Hematopoietic multipotent progenitor cell (in vitro differentiated cells): ENCODE measurements at places on chromosomes 7 and 10.

GRCh38 chr7:158614700-158615099 is 27.1 kb upstream of the PTPRN2 start:
- no peak for DNase-seq

- DNase-seq: no peak
Observed at GRCh38 chr10:16491933-16492332, 29.7 kb downstream of the C1QL3 start.

GRCh38 chr7:6096581-6096980 is 65.4 kb downstream of the ANKRD61 start:
- DNase-seq: no peak

GRCh38 chr7:70237256-70237655 is 639.0 kb downstream of the AUTS2 start:
- no peak for DNase-seq

- no peak for DNase-seq
Observed at GRCh38 chr10:16999665-17000451, 129.8 kb downstream of the CUBN start.

GRCh38 chr7:44461387-44461786 is 29.1 kb downstream of the NUDCD3 start:
- no peak for DNase-seq

GRCh38 chr7:18866359-18867036 is 250.9 kb downstream of the TWIST1 start:
- no peak for DNase-seq

DNA sequence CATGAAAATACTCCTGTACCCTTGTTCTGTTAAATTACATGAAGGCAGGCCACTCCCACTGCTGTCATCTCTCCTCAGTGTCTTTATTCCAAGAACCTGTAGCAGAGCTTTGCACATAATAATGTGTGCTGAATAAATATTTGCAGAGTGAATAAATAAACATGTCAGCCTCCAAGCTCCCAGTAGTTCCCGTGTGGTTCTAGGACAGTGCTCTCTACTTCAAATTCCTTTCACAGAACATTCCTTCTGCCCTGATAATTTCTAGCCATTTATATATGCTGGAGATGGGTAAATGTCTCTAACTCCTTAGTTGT is 20.3 kb upstream of the HYAL4 start:
- DNase-seq: no peak

DNA sequence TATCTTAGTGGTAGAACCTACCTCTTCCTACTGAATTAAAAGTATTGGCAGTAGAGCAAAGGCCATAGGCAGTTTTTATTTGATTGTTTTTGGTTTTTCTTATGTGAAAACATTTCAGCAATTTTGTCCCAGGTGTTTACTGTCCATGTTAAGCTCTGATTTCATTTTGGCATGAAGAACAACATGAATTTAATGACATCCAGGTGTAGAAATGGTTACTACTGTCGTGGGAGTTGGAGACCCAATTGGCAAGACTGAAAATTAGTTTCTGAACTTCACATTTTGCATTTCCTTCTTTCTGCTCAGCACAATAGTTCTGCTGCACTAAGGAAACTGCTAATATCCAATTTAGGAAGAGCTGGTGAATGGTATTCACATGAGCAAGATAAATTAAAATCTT is 38.0 kb upstream of the TMEM196 start:
- DNase-seq: no peak

DNA sequence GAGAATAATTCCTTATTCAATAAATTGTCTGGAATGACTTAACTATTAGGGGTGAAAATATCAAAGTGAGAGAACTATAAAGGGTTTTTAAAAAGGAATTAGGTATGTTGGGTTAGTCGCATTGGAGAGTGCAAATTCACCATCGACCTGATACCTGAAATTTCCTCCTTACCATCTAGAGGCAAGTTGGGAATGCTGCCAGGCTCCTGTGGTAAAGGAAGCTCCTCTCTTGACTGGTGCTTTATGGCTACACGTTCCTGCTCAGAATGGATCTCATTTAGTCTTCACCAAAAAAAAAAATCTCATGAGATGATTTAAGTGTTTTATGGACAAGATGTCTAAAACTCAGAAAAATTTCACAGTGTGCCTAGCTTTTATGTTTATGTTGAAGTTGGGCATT is 129.8 kb downstream of the EGFR start:
- DNase-seq: no peak

- DNase-seq: no peak
Observed at GRCh38 chr7:150973571-150974451, 4.3 kb downstream of the KCNH2 start.

- no peak for DNase-seq
Observed at GRCh38 chr10:11663763-11664555, 52.5 kb upstream of the USP6NL start.

GRCh38 chr7:15603124-15603523 is 41.3 kb upstream of the AGMO start:
- no peak for DNase-seq

- DNase-seq: peak; percentile 14
Observed at GRCh38 chr10:91296471-91296870, 76.0 kb downstream of the PCGF5 start.

GRCh38 chr10:27203806-27204205 is 36.8 kb downstream of the ACBD5 start:
- DNase-seq: no peak

DNA sequence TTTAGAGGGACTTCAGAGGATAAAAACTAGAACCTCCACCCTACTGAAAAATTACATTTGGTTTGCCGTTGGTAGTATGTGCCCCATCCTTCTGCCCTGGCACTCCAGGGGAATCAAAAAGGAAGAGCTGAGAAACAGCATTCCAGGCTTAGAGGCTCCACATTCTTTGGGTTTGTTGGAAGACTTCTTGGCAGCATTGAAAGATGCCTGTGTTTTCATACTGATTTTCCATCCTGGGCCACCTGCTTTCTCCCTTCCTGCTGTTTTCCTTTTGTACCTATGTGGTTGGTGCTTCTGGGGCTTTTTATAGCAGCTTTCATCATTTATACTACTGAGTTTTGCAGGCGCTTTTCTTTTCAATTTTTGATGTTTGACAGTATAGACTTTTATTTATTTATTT is 61.7 kb downstream of the AUTS2 start:
- DNase-seq: no peak
